Transverse colon (tissue), 4 donors: ENCODE measurements at places on chromosomes 4 and X.

GRCh38 chrX:37754516-37754915, 25.3 kb upstream of the CYBB start:
- no peak for DNase-seq

DNA sequence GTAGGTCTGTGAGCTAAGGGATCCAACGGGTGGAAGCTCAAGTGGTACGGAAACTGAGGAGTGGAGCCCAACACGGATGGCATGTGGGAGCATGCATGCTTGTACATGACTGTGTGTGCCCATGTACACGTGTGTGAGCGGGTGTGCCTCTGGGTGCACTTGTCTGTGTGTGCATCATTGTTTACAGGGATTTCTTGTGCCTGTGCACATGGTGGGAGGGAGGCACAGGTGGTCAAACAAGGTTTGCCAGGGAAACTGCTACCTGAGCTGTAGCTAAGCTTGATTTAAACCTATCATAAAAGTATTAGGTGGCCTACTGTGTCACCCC, 122.5 kb upstream of the MAMLD1 start:
- no peak for DNase-seq

DNA sequence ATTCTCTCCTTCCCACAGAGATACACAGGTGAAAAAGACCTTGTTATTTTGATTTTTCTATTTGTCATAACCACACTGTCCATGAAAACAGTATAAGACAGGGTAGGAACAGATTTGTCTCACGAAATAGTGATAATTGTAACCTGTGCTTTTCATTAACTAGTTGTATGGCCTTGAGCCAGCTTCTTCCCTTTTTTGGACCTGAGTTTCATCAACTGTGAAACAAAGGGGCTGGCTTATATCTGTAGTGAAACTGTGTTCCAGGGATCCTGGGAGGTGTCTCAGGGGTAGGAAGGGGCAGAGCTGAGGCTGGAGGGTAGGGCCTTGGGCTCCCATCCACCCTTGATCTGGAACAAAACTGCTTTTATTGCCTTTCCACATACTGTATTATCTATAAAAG, 50.9 kb downstream of the MED28 start:
- DNase-seq, result no peak

- DNase-seq, result no peak
Measured at GRCh38 chrX:38275615-38276014, 51.7 kb downstream of the RPGR start.

DNA sequence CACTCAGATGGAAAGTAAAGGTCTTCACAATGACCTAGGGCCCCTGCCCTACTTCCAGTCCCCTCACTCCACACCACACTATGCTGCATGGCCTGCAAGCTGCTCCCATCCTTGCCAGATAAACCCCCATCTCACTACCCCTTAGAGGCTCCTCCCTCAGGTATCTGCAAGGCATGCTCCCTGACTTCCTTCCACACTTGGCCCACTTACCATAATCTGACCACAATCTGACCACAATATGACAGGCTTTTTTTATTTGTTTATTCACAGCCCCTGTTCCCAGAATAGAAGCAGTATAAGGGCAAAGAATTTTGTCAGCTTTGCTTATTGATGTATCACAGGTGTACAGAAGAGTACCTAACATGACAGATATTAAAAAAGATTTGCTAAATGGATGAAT, 124.7 kb downstream of the CAMK2D start:
- DNase-seq, result no peak

DNA sequence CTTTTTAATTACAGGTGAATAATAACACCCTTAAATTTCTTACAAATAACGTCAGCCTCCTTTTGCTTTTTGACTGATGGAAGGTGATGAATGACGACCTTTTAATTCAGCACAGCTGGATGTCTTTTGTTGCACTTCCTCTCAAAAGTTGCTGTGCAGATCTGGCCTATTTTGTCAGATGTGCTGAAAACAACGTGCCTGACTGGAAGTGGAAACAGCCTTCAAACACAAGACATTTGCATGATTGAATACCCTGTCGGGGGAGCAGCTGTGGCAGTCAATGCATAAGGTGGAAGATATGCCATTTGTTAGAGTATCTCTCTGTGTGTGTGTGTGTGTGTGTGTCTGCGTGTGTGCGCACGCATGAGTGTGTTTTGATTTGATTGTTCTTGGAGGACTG, 579.7 kb downstream of the SPRY1 start:
- DNase-seq, result no peak

DNA sequence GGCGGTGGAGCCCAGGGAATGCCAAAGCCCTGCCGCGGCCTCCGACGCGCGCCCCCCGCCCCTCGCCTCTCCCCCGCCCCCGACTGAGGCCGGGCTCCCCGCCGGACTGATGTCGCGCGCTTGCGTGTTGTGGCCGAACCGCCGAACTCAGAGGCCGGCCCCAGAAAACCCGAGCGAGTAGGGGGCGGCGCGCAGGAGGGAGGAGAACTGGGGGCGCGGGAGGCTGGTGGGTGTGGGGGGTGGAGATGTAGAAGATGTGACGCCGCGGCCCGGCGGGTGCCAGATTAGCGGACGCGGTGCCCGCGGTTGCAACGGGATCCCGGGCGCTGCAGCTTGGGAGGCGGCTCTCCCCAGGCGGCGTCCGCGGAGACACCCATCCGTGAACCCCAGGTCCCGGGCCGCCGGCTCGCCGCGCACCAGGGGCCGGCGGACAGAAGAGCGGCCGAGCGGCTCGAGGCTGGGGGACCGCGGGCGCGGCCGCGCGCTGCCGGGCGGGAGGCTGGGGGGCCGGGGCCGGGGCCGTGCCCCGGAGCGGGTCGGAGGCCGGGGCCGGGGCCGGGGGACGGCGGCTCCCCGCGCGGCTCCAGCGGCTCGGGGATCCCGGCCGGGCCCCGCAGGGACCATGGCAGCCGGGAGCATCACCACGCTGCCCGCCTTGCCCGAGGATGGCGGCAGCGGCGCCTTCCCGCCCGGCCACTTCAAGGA, at the start of gene FGF2:
Gene FGF2 (plus strand): TSS at position 279 of the 705 bp plus-strand sequence. CDS start 344 bp downstream, at position 623.
- DNase-seq, result peak; percentile 34

- peak; percentile 17 for DNase-seq
Measured at GRCh38 chrX:115650916-115651315, 89.9 kb downstream of the PLS3 start.

- peak; percentile 21 for DNase-seq
Measured at GRCh38 chr4:113445286-113445685, 316.3 kb downstream of the CAMK2D start.

- no peak for DNase-seq
Measured at GRCh38 chr4:55363691-55364351, 17.8 kb downstream of the SRD5A3 start.

GRCh38 chr4:127006446-127006877, 626.3 kb upstream of the INTU start:
- DNase-seq, result no peak

DNA sequence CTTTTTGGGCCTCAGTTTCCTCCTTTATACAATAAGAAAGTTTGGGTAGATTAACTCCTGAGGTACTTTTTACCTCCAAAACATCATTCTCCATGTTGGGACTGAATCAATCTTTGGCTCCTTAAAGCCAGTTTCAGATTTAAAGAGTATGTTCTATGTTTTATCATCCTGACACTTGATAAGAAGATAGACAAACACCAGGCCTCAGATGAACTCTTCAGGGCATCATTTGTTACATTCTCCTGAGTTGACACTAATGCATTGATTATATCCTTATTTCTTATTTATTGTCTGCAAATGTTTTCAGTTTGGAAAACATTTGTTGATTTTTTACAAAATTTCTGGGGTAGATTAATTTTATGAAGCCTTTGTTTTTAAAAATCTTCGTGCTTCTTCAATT, 102.7 kb upstream of the CCSER1 start:
- DNase-seq, result no peak

DNA sequence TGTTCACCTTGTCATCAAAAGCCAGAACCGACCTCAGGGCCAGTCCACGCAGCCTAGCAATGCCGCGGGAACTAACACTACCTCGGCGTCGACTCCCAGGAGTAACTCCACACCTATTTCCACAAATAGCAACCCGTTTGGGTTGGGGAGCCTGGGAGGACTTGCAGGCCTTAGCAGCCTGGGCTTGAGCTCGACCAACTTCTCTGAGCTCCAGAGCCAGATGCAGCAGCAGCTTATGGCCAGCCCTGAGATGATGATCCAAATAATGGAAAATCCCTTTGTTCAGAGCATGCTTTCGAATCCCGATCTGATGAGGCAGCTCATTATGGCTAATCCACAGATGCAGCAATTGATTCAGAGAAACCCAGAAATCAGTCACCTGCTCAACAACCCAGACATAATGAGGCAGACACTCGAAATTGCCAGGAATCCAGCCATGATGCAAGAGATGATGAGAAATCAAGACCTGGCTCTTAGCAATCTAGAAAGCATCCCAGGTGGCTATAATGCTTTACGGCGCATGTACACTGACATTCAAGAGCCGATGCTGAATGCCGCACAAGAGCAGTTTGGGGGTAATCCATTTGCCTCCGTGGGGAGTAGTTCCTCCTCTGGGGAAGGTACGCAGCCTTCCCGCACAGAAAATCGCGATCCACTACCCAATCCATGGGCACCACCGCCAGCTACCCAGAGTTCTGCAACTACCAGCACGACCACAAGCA, 898 bp downstream of the UBQLN2 start:
- peak; percentile 11 for DNase-seq

DNA sequence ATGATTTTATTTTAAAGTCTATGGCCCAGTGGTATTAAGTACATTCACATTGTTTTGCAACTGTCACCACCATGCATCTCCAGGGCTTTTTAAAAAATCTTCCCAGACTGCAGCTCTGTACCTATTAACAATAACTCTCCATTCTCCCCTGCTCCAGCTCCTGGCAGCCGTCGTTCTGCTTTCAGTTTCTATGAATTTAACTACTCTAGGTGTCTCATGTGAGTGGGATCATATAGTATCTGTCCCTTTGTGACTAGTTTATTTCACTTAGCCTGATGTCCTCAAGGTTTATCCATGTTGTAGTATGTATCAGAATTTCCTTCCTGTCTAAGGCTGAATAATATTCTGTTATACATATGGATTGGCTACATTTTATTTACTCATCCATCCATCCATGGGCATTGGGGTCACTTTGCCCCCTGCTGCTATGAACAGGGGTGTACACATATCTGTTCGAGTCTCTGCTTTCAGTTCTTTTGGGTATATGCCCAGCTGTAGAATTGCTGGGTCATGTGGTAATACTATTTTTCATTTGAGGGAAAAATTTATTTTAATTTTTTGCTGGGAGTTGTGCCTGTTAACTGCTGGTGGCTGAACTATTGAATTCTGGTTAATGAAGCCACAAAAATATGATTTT, 131.3 kb downstream of the ARHGAP10 start:
- DNase-seq, result no peak

DNA sequence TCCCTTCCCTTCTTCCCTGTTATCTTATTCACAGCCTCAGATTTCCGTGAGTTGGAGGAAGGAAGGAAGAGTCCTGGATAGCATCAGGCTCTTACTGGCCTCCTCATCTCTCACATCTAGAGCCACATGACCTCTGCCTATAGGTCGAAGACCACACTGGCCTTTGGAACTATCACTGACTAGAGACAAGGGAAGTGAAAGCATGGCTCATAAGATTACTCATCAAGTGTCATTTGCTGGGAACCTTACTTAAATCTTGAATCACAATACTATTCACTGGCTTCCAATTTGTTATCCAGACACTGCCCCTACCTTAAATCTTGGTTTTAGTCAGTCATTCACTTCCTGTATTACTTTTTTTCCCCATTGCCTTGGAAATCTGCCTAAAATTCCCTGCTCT, 61.6 kb upstream of the MTMR8 start:
- DNase-seq, result no peak

GRCh38 chrX:13008851-13009250, 33.9 kb downstream of the TMSB4X start:
- DNase-seq, result no peak

GRCh38 chr4:87978681-87979080, 3.2 kb downstream of the SPP1 start:
- no peak for DNase-seq

GRCh38 chr4:80008351-80008750, 64.7 kb downstream of the ANTXR2 start:
- DNase-seq, result no peak

- no peak for DNase-seq
Measured at GRCh38 chr4:76616526-76616925, 181.5 kb downstream of the SHROOM3 start.
